Cortex of kidney (tissue), 1 donor: ENCODE measurements at places on chromosomes 7 and 10.

GRCh38 chr7:31105256-31105950 is 53.3 kb downstream of the ADCYAP1R1 start:
- DNase-seq: no peak

GRCh38 chr7:133372337-133372736 is 119.5 kb downstream of the EXOC4 start:
- no peak for DNase-seq

GRCh38 chr10:72639441-72639873 is 13.6 kb upstream of the MICU1 start:
- no peak for DNase-seq

GRCh38 chr7:68828575-68828974 is 769.7 kb upstream of the AUTS2 start:
- no peak for DNase-seq

- DNase-seq: no peak
Measured at GRCh38 chr10:33092596-33092995, 134.6 kb upstream of the ITGB1 start.

DNA sequence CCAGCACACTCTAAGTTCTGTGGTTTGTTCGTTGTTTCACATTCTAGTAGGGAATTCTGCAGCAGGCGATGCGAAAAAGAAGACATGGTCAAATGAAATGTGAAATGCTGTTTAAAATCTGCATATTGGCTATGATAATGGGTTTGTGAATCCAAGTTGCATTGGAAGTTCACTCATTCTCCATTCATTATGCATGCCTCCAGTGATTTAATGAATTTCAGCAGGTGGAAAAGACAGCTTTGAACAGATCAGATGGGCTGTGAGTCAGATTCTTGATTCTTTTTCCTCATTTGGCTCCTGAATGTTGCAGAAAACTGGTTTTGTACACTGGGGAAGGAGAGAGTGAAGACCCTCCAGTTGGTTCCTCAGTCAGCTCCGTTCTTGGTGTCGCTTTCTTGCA is 52.1 kb downstream of the PNLIPRP2 start:
- no peak for DNase-seq

DNA sequence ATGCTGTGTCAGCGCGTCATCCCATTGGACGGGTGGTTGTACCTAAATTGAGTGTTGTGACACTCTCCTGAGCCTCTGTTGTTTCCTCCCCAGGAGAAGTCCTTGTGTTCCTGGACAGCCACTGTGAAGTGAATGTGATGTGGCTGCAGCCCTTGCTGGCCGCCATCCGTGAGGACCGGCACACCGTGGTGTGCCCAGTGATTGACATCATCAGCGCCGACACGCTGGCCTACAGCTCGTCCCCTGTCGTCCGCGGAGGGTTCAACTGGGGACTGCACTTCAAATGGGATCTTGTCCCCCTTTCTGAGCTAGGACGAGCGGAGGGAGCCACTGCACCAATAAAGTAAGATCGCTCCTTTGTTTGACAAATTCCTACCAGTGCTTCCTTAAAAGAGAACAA is 82.5 kb downstream of the GALNT11 start:
- DNase-seq: no peak

DNA sequence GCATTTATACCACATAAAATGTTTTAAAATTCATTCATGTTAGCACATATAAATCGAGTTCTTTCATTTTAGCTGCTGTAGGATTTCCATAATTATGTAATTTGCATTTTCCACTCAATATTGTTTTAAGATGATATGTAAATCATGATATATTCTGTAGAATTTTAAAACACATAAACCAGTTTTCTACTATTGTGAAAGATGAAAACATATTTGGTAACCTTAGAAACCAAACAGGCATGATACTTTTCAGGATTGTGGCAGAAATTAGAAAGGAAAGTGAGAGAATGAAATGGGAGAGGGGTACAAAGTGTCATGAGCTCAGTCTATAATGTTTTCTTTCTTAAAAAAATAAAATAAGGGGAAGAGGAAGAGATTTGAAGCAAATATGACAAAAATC is 269.3 kb downstream of the PPP1R3A start:
- DNase-seq: no peak

DNA sequence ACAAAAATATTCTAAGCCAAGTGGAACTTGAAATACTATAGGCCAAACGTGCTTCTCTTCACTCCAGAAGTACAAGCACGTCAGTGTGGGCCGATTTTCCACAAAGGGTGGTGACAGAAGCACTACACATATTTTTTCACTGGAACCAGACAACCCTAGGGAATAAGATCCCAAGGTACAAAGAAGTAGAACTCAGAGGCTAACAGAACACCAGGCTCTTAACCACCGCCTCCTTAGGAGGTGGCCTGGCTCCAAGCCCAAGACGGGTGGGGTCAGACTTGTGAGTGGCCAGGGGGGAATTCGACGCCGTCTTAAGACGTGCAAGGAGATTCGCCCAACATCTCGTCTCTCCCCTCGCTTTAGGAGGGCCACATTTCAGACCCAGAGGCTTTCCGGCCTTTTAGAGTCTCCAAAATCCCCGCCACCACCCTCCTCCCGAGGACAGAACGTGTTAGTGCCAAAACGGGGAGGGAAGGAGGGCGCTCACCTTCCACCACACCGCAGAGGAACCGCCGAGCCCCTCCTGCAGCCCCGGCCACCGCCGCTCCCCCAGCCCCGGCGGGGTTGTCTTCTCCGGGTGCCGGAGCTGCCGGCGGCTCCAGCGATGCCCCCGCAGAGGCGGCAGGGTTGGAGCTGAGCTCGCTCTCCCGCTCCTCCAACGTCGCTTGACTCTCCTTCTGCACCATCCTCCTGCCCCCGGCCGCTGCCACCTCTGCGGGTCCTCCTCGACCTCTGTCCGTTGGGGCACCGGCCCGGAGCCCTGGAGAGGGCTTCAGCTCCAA is 716 bp downstream of the OGA start:
- DNase-seq: no peak

- DNase-seq: no peak
Measured at GRCh38 chr10:111177379-111177778, 100.5 kb downstream of the ADRA2A start.

GRCh38 chr10:71222601-71223346 is 10.4 kb downstream of the UNC5B start:
- DNase-seq: no peak
